Left forelimb (tissue), 1 donor: ENCODE measurements at places on chromosomes 13 and 19.

- DNase-seq: no peak
Observed at GRCh38 chr13:26526702-26527216, 30.7 kb upstream of the WASF3 start.

- DNase-seq: no peak
Observed at GRCh38 chr13:97313551-97314260, 91.6 kb downstream of the MBNL2 start.

DNA sequence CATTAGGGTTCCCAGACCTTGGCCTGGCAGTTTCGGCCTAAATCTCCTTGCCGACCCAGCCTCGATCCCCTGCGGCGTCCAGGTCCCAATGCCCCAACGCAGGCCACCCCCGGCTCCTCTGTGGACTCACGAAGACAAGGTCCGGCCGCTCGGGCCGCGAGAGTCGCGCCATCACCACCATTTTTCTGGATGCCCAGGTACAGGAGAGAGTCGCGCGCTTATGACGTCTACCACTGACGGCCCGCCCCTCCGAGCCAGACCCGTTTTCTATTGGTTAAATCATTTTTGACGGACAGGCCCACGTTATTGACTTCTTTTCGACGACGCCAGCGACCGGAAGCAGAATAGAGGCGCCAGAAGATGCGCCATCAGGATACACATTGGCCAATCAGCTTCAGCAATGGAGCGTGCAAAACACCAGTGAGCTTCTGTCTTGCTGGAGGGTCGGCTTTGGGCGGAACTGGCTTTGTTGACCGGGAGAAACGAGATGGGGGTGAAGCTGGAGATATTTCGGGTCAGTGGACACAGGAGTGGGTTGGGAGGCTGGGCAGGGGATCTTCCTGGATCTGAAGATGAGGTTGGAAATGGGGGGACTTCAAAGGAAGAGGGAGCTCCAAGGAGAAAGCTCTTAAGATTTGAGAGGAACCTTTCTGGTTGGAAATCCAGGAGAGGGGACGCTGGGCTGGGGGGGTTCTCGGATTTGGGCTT lies at the start of the genes PET100 and XAB2:
PET100 (plus strand) TSS at position 447 of the 708 bp plus-strand sequence; CDS start at position 488, 41 bp downstream.
XAB2 (minus strand) TSS at position 199 of the 708 bp plus-strand sequence; CDS start at position 181, 18 bp downstream.
- DNase-seq: peak; percentile 97

- DNase-seq: no peak
Observed at GRCh38 chr13:101262306-101262705, 154.0 kb downstream of the NALCN start.

- peak; percentile 93 for DNase-seq
Observed at GRCh38 chr19:34480971-34481841, at the start of gene WTIP. Gene WTIP (plus strand): TSS chr19:34481758. CDS start chr19:34481975, 217 bp downstream.

DNA sequence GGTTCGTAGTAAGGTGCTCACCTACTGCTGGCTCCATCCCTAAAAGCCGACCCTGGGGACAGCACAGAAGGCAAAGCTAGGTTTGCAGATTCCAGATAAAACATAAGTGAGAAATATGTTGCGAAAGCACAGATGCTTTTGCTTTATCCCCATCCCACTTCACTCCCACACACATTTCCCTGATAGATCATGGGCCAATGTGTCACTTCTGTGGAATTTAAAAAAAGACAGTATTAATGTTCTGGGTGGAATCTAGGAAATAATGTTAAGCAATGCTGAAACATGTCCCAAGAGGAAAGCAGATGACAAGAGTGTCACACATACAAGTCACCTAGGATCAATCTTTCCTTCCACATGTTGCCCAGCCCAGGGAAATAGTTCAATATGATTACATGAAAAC lies 661.0 kb upstream of the MIR17HG start:
- no peak for DNase-seq

- DNase-seq: no peak
Observed at GRCh38 chr13:46121597-46122163, 16.8 kb upstream of the CPB2 start.

- no peak for DNase-seq
Observed at GRCh38 chr19:44891016-44891882, at the start of gene TOMM40. Gene TOMM40 (plus strand): TSS chr19:44891254. CDS start chr19:44891416, 162 bp downstream.

DNA sequence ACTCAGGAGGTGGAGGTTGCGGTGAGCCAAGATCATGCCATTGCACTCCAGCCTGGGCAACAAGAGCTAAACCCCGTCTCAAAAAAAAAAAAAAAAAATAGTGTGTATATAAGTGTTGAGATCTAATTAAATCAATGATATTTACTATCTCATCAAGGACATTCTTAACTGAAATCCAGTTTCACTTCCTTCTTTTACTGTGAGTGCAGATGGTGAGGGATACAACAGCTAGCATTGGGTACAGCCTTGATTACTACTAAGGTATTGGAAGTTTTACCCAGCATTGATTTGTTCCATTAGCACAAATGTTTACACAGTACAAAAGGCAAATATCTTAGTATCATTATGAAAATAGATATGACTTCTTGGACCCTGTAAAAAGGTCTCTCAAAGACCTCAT lies 546.6 kb downstream of the KCTD12 start:
- DNase-seq: no peak
